ENCODE measurements at places on chromosomes 4 and X.

GRCh38 chr4:94420356-94420755 is 31.4 kb upstream of the PDLIM5 start:
- no peak for DNase-seq

DNA sequence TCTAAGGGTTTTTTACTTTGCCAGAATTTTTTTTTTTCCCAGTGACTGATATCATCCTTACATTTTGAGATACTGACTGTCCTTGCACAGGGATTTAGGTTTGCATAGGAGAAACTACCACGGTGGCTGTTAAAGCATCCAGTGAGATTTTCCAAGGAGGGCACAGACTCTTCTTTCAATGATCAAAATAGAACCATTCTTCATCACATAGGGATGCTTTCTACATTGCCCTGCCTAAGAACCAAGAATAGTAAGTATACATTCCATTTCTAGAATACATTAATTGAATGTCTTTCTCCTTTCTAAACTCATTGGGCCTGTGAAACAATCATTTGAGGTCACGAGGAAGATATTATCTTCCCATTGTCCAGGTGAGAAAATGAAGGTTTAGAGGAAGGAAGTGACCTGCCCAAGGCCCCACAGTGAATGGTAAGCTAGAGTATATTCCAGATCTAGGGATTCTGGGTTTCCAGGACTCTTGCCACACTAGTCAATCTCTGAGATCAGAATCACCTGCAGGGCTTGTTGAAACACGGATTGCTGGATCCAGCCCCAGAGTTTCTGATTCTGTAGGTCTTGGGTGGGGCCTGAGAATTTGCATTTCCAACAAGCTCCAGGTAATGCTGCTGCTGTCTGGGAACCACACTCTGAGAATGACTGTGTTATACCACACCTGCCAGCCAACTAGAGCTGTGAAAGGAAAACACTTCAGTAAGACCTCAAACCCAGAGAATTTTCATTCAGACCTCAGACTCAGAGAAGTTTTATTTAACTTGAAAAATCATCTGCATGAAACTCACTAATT is 17.7 kb upstream of the TMEM154 start:
- no peak for DNase-seq

DNA sequence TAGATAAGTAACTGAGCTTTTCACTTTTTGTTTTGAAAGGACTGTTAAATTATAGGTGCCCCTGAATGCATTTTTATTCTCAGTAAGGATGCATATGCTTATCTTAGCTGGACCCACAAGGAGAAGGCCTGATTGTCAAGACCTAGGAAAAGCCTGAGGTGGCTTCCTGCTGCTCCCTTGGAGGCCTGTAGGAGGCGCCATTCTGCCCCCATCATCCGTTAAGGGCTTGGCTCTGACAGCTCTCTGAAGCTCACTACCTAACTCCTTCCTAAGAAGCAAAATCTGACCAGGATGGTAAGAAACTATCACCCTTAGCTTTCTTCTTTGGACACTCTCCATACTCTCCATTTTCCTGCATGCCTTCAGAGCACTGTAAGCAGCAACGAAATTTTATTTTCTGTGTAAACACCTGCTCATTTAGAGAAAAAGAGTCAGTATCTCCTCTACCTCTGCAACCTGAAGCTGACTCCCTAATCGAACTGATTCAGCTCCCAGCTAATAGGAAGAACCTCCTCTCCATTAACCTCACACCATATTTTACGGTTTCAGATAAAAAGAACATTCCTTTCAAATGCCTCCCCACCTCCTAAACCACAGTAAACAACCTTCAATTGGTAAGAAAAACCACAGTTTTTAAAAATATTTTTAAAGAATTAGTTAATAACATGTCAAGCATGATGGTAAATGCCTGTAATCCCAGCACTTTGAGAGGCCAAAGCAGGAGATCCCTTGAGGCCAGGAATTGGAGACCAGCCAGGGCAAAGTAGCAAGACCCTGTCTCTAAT is 73.4 kb upstream of the EDNRA start:
- no peak for DNase-seq

DNA sequence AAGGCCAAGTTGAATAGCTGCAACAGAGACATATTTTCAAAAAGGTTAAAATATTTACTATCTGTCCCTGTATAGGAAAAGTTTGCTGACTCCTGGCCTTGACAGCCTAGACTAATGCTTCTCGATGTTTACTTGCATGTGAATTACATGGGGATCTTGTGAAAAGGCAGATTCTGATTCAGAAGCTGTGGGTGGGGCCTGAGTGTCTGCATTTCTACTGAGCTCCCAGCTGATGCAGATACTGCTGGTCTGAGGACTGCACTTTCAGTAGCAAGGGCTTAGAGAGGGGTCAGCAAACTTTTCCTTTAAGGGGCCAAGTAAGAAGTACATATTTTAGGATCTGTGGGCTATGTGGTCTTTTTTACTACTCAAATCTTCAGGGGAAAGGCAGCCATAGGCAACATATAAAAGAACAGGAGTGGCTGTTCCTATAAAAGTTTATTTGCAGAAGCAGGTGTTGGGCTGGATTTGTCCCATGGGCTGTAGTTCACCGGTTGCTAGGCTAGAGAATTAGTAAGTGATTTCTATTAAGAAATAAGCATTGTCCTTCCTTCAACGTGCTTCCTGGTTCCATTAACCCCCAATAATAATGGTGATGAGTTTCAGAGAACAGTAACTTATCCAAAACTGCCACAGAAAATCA is 97.2 kb upstream of the PDE5A start:
- DNase-seq = no peak

DNA sequence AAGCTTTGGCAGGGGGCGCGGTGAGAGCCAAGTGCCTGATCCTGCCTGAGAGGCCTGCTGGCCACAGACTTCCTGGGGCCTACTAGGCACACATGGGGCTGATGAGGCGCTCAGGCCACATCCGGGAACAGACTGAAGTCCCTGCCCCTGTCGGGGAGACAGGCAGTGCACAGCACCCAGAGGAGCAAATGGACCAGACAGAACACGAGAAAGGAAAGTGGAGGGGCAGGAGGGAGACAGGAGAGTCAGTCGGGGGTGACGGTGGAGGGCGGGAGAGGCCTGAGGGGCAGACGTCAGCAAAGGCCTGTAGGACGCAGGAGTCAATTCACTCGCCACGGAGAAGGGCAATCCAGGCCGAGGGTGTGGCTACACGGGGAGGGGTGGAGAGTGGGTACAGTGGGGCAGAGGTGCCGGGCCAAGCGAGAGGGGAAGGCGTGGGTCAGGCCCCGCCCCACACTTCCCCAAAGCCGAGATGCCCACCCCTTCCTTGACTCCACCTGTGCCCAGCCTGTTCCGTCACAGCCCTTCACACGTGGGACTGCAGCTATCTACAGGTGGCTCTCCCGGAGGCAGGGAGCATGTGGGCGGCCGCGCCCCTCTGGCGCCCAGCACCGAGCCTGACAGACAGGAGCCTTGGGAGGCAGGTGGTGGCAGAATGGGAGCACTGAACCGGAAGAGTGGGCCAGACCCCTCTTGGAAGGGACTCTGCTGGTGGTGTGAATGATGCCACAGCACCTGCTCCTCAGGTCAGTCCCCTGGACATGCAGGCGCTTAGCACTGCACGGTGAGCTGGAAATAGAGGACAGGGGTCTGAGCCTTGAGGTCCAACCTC is 20.5 kb downstream of the NOP14 start:
- no peak for DNase-seq

- no peak for DNase-seq
Measured at GRCh38 chr4:185552254-185552653, 16.9 kb upstream of the PDLIM3 start.

GRCh38 chrX:53442322-53442631 is 8.1 kb upstream of the HSD17B10 start:
- no peak for DNase-seq

DNA sequence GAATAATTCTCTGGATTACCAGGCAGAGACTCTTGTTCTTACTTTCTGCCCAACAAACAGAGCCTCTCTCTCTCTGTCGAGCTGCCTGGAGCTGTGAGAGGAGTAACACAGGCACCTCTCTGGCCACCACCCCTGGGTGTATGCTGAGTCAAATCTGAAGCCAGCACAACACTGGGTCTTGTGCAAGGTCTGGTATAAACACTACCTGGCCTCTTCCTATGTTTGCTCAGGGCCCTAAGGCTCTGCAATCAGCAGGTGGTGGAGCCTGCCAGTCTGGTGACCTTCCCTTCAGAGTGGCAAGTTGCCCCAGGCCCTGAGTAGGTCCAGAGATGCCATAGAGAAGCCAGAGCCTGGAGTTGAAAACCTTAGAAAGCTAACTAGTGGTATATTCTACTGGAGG is 139.9 kb downstream of the CPXCR1 start:
- no peak for DNase-seq

Measured in stimulated activated CD4-positive, alpha-beta T cell treated with anti-CD3 and anti-CD28 coated beads, Interleukin-15, amount 100 ng/mL, for 1 hour (primary cell).